ENCODE measurements at places on chromosomes 12 and 14. TPM values are rescaled to one million over a fixed set of nuclear protein-coding genes. Genes with fewer than 3 reads are reported as not detected.

- no peak for DNase-seq
Observed at GRCh38 chr14:36028665-36029064, 147.9 kb downstream of the PTCSC3 start.

Gene INSM2
- 0.22 TPM for total RNA-seq

Gene HOXC5
- not detected for total RNA-seq

Gene KRT6C
- not detected for total RNA-seq

DNA sequence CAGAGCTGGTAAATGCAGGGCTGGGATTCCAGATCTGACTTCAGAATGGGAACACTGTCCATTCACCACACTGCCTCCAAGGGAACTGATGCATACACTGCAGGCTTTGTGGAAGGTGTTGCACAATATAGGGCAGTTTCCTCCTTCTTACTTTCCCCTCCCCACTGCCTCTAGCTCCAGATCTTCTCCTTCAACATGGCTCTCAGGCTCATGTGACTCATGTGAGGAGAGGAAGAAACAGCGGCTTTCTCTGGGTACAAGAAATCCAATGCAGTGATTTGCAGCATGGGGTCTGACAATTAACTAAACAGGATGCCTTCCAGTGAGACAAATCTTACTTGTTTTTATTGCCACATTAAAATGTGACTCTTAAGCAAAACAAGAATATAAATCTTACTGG lies 447.6 kb upstream of the CCDC196 start:
- DNase-seq: no peak
